Thoracic aorta (tissue), 2 donors: ENCODE measurements at places on chromosomes 7 and 10. TPM values are rescaled to one million over a fixed set of nuclear protein-coding genes. Genes with fewer than 3 reads are reported as not detected.

SPAM1 gene
- not detected for total RNA-seq

PLEKHS1 gene
- total RNA-seq, result 0.14 TPM

SPDYE8 gene
- not detected for total RNA-seq

OPN1SW gene
- total RNA-seq, result not detected

AKR1C2 gene
- 44.9 TPM for total RNA-seq

ATOH7 gene
- not detected for total RNA-seq

ANXA8 gene
- not detected for total RNA-seq

CFAP69 gene
- 3.8 TPM for total RNA-seq
